Glomerular endothelial cell (primary cell): ENCODE measurements at places on chromosomes 2 and 18. TPM values are rescaled to one million over a fixed set of nuclear protein-coding genes. Genes with fewer than 3 reads are reported as not detected.

DNA sequence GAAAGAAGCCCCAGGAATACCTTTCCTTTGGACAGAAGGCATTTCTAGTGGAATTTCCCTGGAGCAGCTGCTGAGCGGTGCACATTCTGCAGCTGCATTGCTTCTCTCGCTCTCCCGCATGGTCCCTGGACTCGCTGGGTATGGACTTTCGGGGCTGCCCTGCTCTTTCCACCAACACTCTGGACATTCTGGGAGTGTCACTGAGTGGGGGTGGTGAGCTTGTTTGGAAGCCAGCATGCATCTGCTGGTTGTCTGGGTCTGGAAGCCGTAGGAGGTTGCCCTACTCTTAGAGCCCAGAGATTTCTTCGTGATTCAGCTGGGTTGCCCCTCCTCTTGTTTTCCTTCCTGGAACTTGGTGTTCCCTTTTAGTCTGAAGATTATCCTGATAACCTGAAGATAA, 52.6 kb downstream of the TWIST2 start:
- DNase-seq = no peak

DNA sequence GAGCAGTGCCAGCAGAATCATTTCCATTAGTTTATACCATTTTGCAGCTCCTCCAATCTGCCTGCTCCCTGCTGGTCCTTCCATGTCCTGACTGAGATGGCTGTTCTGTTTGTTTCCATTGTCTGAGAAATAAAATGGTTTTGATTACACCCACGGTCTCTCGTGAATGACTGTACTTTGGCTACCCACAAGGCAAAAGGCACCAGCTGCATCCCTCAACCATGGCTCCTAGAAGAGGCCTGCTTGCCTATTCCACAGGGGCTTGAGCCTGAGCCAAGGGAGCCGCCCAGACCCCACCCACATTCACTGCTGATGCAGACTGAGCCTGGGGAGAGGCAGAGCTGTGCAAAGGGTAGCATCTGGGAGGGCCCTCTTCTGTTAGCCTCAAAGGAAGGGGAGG, 31.2 kb downstream of the MARCHF4 start:
- no peak for DNase-seq

DNA sequence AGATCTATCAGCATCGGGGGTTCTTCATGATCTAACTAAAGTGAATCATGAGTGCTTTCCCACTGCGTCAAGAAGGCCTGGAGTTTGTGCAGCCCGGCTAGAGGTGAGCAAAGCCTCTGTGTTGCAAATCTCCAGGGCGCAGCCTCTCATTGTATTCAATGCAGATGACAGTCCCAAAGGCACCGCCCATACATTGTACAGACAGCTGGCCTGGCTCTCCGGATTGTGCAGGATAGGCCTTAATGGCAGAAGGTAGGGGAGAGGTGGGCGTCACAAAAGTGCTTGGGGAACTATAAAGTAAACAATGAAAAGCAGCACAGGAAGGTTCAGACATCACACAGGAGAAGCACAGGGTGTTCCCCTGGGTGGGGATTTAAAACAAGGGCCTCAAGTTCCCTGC, 907 bp upstream of the GYPC start:
- DNase-seq = no peak

GRCh38 chr2:144619760-144620159, 99.8 kb upstream of the ZEB2 start:
- DNase-seq = no peak

GRCh38 chr2:62489162-62489561, 16.8 kb downstream of the TMEM17 start:
- DNase-seq = no peak

- no peak for DNase-seq
Measured at GRCh38 chr18:10401930-10402329, 52.5 kb upstream of the APCDD1 start.

The TMEM163 gene
- 1.6 and 3.2 TPM in 2 replicates for total RNA-seq

The ASPRV1 gene
- 0.64 and 0.82 TPM in 2 replicates for total RNA-seq

The SLC23A3 gene
- 1.3 TPM in 1 of 2 replicates, not detected in the other for total RNA-seq

The CAPN14 gene
- 0.15 and 0.35 TPM in 2 replicates for total RNA-seq

The RNF181 gene
- 231 and 261 TPM in 2 replicates for total RNA-seq
